Astrocyte (in vitro differentiated cells and primary cell): ENCODE measurements at places on chromosomes 6 and 20. TPM values are rescaled to one million over a fixed set of nuclear protein-coding genes. Genes with fewer than 3 reads are reported as not detected.

CHRNA4 gene
- total RNA-seq = 0.82 and 1.8 TPM in 2 replicates

SAPCD1 gene
- 0.72 and 1.2 TPM in 2 replicates for total RNA-seq

ATRN gene
- 33.8 and 35.5 TPM in 2 replicates for total RNA-seq

DNA sequence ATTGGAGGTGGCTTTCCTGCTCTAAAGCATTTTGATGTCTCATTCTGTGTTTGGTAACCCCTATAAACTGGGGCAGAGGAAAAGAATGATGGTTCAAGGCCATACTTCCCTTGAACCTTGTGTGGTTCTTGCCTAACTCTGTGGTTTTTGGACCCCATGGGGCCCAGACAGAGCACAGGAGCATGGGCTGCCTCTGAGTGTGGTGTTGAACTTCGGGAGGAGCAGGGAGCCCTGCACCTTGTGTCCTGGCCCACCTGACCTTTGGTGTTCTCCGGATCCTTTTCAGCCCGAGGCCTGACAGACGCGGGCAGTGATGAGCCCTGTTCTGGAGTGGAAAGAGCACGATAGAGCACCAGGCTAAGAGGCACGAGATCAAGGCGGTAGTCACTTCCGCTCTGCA is 18.8 kb downstream of the TMEM74B start:
- H3K27me3 ChIP-seq = no peaks in the 10 kb centered on the region
- H3K4me1 ChIP-seq = no peaks in the 10 kb centered on the region
- no peak overlapping the region for H3K27ac ChIP-seq
- DNase-seq = no peak
- H3K36me3 ChIP-seq = peaks cover 34% of the 10 kb centered on the region

DNA sequence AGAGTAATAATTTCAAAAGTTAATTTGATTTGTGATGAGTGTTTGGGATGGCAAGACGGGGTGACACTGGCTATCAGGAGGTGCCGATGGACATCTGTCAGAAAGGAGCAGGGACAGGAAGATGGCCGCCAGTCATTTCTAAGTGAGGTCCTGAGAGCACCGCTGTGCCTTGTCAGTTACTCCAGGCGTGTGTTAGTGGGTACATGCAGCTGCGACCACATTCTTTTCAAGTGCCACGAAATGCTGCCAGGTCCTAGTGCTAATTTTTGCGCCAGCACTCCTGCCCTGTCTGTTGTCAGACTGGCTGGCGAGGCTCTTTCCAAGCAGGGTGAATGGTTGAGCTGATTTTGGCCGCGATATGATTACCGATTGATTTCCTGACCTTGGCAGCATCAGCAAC is 64.6 kb upstream of the INSM1 start:
- no peaks in the 10 kb centered on the region for H3K36me3 ChIP-seq
- no peak overlapping the region for H3K27ac ChIP-seq
- no peak for DNase-seq
- H3K27me3 ChIP-seq = no peaks in the 10 kb centered on the region

GRCh38 chr6:31729979-31730630 is 1.0 kb upstream of the DDAH2 start:
- H3K4me1 ChIP-seq = peaks cover 29% of the 10 kb centered on the region
- H3K27me3 ChIP-seq = no peaks in the 10 kb centered on the region
- H3K27ac ChIP-seq = peak overlapping the region; percentile 77
- DNase-seq = peak; percentile 78

DNA sequence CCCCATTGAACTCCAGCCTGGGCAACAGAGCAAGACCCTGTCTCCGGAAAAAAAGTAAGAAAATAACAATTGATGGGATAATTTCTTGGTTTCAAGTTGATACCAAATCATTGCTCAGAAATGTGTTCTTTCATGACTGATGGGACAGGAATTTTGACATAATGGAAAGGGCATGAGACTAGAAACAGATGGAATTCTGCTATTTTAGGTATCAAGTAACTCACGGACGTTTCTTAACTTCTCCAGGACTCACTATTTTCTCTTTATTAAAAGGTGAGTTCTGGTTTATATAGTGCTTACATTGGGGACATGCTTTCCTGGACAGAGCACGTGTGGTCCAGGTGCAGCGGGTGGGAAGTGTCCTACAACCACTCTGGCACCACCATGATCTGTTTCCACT is 6.0 kb upstream of the DSP start:
- DNase-seq = peak; percentile 42
- H3K4me1 ChIP-seq = peaks cover 4% of the 10 kb centered on the region
- peak overlapping the region; percentile 14 for H3K4me3 ChIP-seq
- no peaks in the 10 kb centered on the region for H3K27me3 ChIP-seq
- H3K36me3 ChIP-seq = no peaks in the 10 kb centered on the region

GRCh38 chr20:21920211-21920610 is 214.7 kb downstream of the PAX1 start:
- H3K27ac ChIP-seq = no peak overlapping the region
- H3K27me3 ChIP-seq = no peaks in the 10 kb centered on the region
- no peak overlapping the region for H3K4me3 ChIP-seq
- no peaks in the 10 kb centered on the region for H3K36me3 ChIP-seq
- H3K4me1 ChIP-seq = no peaks in the 10 kb centered on the region
- no peak for DNase-seq

- H3K4me3 ChIP-seq = no peak overlapping the region
- H3K36me3 ChIP-seq = no peaks in the 10 kb centered on the region
- H3K27ac ChIP-seq = no peak overlapping the region
Measured at GRCh38 chr20:63117151-63117550, 98.8 kb downstream of the YTHDF1 start.
